Stimulated activated CD4-positive, alpha-beta T cell treated with anti-CD3 and anti-CD28 coated beads, Interleukin-2, amount 100 ng/mL, for 24 hours (primary cell): ENCODE measurements at places on chromosomes 3 and 15.

- DNase-seq = no peak
Observed at GRCh38 chr3:58766587-58767282, 100.2 kb upstream of the FAM3D start.

- no peak for DNase-seq
Observed at GRCh38 chr3:114674036-114674435, 380.2 kb downstream of the TIGIT start.

DNA sequence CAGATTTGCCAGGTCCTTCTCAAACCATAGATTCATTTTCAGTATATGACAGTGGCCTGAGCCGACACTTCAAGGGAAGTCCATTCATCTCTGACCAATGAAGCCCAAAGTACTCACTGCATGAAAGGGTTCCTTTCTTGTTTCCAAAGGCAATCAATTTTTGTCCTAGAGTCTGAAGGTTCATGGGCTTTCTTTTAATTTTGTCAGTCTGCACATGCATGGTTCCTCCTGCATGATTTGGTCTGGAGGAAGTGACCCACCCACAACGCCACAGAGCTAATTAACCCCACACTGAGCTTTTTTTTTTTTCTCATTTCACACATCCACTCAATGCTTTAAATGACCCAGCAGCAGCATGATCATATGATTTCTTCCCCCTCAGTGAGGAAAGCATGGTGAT, 216.4 kb downstream of the TIGIT start:
- no peak for DNase-seq

DNA sequence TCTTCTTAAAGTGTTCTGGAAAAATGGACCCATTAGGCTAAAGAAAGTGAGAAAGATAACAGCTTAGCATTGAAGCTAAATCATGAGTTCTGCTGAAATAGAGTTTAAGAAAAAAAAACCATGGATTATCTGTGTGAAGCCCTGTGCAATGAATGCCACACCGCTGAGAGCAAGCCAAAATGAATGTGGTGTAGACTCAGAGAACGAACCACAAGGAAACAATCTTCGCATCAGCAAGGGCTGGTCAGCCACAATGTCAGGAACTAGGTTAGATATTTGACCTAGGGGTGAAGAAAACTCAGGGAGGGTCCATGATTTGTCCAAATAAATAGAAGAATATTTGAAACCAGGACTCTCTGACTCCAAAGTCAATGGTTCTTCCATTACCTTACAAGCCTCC, 91.4 kb upstream of the MEX3B start:
- DNase-seq = no peak

DNA sequence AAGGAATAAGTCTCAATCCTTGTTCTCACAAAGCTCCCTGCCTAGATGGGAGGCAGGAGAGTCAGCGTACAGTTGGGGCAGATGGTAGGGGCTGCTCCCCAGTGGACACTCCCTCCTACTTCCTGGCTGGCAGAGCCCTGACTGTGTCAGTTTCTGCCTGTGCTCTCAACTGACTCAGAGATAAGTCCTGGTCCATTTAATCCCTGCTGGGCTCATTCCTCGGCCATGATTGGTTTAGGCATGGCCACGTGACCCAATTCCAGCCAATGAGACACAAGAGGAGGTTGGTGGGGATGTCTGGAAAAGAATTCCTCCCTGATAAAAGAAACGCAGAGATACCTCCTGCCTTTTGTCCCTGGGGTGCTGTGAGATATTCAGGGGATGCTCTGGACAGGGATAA, 118.1 kb upstream of the SLC6A11 start:
- DNase-seq = no peak

DNA sequence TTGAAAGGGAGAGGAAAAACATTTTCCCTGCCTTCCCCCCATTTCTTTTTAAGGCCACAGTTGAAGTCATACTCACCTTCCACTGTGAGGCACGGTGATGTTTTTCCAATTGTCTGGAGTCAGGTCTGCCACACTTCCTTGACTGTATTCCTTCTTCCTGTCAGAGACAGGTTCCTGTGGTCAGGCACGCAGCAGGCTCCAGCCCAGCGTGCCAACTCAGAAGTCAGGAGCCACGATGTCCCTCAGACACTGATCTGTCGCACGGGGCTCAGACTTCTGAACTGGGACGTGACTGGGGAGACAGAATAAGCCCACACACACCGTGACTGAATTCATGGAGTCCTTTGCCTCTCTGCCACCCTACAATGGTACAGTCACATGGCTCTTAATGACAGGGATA, 41.2 kb upstream of the ADAMTS9 start:
- no peak for DNase-seq

- DNase-seq = no peak
Observed at GRCh38 chr3:191244242-191244867, 45.3 kb downstream of the OSTN start.

GRCh38 chr15:54820098-54820497, 376.6 kb downstream of the RSL24D1 start:
- DNase-seq = no peak

GRCh38 chr15:75028991-75029377, 5.6 kb downstream of the PPCDC start:
- no peak for DNase-seq

DNA sequence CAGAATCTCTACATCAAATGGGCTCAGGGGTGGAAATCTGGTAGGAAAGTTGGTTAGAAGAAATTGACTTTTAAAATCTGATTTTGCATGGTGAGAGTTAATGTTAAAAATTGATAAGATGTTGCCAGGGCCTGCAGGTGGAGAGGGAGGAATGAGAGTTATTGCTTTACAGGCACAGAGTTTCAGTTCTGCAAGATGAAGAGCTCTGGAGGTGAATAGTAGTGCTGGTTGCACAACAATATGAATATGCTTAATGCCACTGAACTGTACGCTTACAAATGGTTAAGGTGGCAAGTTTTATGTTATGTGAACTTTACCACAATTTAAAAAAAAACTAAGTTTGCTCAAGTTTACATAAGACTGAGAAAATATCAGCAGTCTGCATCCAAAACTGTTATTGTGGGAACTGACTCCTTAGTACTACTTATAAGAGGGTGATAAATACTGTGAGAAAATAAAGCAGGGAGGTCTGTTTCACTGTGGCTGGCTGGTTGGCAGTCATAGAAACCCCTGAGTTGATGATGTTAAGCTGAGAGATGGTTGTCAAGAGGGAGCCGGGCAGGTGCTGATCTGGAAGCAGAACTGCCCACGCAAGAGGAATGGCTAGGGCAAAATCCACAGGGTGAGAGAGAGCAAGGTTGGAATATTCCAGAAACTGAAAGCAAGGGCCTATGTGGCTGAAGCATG, 144.9 kb downstream of the EDEM1 start:
- no peak for DNase-seq

DNA sequence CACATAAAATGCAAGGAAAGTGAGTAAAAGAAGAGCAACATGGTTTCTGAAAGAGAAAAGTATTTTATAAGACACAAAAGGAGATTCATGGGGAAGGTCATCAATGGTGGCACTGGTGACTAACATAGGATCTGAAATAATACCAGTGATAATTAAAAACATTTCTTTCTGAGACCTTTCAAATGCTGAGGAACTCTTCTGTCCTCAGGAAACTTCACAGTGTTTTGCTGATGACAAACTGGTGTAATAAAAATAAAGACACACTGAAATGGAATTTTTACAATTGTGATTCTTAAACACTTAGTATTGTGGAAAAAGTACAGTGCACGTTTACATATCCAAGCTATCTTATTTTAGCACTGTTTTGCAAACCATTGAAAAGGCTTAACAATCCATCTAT, 80.4 kb upstream of the ZBTB20 start:
- no peak for DNase-seq

- no peak for DNase-seq
Observed at GRCh38 chr15:45030743-45031142, 7.7 kb downstream of the SORD start.

DNA sequence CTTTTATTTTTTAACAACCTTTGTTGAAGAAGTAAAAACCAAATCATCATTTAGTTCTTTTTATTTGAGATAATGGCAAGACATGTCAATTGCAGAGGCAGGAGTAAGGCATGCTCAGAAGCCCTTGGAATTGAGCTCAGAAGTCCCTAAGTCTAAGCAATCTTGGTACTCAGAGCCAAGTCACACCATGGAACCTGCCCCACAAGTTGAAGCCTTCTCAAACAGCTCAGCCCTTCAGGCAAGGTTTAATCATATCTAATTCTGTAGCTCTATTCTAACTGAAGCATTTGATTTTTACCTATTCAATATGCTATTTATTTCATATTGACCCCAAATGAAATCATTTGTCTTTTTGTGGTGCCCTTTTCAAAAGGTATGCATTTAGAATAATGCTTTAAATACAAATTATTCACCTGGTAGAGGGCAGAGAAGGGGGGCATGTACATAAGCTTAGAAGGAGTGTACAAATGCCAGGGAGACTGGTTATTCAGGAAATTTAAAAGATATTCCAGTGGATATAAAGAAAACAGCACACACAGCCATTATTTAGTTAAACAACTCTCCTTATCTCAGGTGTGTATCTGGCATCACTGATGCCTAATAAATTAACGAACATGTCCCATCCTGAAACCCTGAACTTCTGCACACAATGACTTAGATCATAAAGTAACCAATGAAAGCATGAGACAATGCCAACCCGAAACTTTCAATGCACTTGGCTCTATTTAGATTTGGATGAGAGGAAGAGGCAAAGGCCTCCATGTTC, 26.2 kb upstream of the TOP2B start:
- no peak for DNase-seq

DNA sequence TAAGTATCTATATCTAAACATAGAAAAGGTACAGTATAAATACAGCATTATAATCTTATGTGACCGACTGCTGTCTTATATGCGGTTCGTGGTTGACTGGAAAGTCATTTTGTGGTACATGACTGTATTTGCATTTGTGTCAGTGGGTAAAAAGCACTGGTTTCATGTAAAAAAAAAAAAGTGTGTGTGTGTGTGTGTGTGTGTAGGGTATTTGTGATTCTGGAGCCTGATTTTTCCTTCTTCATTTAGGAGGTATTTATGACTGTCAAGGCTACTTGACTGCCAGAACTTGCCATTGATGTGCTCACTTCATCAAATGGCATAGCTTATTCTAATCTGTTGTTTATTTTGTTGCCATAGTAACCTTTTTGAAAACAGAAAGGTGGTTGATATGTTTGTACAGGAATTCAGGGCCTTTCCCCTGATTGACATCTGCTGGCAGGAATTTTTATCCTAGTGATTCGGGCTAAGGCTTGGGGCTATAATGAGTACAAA, 63.2 kb downstream of the AKAP13 start:
- peak; percentile 36 for DNase-seq

- no peak for DNase-seq
Observed at GRCh38 chr15:64888336-64888735, 23.4 kb upstream of the ANKDD1A start.

DNA sequence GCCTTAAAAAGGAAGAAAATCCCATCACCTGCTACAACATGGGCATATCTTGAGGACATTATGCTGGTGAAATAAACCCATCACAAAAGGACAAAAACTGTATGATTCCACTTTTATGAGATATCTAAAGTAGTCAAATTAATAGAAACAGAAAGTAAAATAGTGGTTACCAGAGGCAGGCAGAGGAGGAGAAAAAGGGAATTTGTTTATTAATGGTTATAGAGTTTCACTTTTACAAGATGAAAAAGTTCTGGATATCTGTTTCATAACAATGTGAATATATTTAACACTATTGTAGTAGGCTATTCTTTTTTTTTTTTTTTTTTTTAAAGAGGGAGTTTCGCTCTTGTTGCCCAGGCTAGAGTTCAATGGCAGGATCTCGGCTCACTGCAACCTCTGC, 40.4 kb downstream of the DPH3 start:
- DNase-seq = no peak

- DNase-seq = no peak
Observed at GRCh38 chr3:190266913-190267290, 55.3 kb downstream of the CLDN1 start.

DNA sequence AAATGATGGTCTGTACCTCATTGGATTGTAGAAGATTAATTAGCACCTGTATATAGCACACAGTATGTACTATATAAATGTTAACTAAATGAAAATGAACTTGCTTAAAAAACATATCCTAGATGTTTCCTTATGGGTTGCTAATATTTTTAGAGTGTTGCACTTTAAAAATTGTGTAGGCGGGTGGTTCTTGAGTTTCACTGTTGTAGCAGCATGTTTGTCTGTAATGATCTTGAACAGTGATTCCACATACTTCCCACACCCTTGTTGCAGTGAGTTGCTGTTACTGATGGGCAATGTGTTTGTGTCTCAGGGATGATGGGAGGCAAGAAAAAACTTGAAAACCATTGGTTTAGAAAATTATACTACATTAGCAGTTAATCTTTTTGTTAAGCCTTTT, 22.0 kb downstream of the USP3 start:
- no peak for DNase-seq

- DNase-seq = no peak
Observed at GRCh38 chr3:177692304-177692975, 495.2 kb upstream of the TBL1XR1 start.
